CD4-positive, alpha-beta T cell treated with Interleukin-2 at 100 ng/mL for 4 hours (primary cell): ENCODE measurements at places on chromosomes 12 and 14.

- no peak for DNase-seq
Observed at GRCh38 chr14:94572637-94573303, 8.5 kb upstream of the SERPINA5 start.

DNA sequence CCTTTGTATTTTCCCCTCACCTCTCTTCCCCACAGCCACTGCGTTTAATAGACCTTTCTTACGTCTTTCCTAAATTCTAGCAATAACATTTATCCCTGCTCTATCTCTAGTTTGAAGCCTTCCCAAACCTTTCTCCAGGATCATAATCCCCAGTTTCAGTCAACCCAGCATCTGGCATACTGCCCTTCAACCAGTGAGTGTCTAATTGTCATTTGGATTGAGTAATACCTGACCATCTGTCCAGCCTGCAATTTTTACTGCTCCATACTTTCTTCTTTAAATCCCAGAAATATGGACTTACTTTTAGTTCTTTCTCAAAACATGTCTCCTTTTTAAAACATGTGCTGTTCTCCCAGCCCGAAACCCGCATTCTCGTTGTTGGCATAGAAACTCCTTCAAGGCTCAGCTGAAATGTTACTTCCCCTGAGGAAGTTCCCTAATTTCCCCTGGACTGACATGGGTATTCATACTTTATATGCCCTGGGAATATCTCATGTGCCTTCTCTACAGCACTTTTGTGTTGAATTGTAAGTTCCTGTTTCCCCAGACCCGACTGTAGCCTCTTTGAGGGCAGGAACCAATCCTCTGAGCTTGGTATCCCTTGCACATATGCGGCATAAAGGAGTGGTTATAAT, 65.1 kb upstream of the ETV6 start:
- DNase-seq, result no peak

DNA sequence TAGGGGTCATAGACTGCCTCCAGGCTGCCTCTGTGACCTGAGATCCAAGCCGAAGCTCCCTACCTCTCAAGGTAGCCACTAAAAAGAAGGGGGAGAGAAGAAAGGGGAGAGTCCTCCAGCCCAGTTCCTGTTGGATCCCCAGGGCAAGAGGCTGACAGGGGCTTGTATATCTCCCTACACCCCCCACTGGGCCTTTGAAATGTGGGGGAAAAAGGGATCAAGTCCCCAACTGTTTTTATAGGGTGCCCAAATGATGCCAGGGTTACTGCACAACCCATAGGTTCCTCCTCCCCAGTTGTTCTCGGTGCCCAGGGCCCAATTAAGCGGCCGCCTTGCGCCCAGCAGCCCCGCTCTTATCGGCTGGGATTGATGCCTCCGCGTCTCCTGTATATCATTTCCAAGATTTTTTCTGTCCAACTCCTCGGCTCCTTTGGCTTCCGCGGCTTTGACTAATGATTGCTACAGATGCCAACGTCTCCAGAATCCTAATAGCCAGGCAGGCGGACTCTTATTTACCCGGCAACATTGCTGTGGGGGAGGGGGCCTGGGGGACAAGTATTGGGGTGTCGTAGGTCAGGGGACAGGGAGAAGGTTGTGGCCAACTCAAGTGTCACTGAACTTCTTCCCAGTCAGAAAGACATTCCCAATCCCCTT, 7.6 kb upstream of the HOXC4 start:
- no peak for DNase-seq

- no peak for DNase-seq
Observed at GRCh38 chr12:107415071-107415470, 270.5 kb upstream of the PWP1 start.

- DNase-seq, result no peak
Observed at GRCh38 chr12:131684015-131684725, 26.7 kb upstream of the SFSWAP start.
